ENCODE measurements at places on chromosomes 3 and 15.

- no peak for DNase-seq
These were observed 52.3 kb upstream of the BNIP2 start for GRCh38 chr15:59741274-59741906.

- DNase-seq = no peak
These were observed 23.0 kb downstream of the PLSCR1 start for GRCh38 chr3:146521394-146521793.

DNA sequence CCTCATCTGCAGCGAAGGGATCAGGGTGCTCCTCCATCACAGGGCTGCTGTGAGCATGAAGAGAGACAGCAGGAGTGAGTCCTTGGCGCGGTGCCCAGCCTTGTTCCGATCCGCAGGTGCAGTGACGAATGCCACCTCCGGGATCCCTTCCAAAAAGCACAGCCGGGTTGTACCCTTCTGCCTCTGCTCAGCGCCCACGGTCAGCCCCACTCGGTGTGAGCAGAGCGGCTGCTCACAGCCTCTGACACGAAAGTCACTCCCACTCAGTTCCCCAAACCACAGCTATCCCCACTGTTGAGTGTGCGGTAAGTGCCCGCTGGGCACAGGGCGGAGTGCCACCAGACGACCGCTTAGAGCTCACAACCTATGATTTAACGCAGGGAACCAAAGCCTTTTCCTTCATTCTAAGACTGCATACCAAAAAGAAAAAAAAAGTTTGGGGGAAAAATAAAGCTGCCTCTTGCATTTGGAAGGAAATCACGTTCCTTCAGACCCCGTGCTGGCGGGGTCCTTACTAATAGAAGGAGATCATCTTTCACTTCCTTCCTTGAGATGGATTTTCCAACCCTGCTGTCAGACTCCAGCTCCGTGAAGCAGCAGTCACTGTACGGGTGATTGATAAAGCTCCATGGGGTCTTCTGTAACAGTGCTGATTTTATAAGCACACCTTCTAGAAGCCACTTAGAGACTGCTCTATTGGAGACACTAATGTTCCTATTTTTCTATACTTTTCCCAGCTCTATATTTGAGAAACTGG is 34.7 kb upstream of the TUBGCP5 start:
- DNase-seq = no peak

GRCh38 chr3:44914936-44915335 is 40.5 kb downstream of the TGM4 start:
- DNase-seq = no peak

- no peak for DNase-seq
These were observed 102.3 kb downstream of the FAM174B start for GRCh38 chr15:92553317-92553716.

- no peak for DNase-seq
These were observed 85.9 kb downstream of the AQR start for GRCh38 chr15:34883633-34884032.

DNA sequence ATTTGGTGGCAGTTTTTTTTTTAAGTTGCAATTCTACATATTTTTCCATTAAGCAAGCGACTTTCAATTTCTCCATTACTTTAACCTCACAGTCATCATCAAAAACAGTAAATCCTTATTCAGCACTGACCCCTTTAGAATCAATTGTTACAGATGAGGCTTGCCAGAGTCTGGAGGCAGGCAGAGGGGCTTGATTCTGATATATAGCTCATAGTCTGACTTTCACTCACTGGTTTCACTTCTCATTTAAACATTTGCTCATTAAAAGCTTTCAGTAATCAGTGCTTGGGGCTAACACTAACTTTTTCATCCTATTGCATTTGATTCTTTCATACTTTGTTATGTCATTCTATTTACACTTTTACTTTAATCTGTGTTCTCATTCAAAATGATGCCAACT is 88.4 kb downstream of the PYDC2 start:
- no peak for DNase-seq

- no peak for DNase-seq
These were observed 543.1 kb downstream of the TUSC7 start for GRCh38 chr3:117252651-117253050.

DNA sequence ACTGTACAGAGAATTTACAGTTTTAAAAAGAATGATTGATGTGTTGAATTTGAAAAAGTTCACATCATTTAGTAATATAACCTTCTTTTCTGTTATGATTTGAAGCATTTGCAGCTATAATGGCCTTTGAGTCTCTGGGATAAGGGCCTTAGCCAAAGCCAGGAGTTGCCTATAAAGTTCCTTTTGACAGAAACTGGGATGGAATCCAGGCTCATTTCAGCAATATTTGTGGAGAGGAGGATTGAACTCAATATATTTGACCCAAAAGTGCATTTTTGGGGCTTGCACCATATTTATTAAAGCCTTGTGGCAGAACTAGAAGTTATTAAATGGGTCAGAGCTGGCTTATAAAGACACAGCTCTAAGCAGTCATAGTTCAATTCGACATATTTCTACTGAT is 348.7 kb upstream of the EPHA3 start:
- DNase-seq = no peak

GRCh38 chr3:39809995-39810595 is 686 bp downstream of the MYRIP start:
- DNase-seq = no peak

DNA sequence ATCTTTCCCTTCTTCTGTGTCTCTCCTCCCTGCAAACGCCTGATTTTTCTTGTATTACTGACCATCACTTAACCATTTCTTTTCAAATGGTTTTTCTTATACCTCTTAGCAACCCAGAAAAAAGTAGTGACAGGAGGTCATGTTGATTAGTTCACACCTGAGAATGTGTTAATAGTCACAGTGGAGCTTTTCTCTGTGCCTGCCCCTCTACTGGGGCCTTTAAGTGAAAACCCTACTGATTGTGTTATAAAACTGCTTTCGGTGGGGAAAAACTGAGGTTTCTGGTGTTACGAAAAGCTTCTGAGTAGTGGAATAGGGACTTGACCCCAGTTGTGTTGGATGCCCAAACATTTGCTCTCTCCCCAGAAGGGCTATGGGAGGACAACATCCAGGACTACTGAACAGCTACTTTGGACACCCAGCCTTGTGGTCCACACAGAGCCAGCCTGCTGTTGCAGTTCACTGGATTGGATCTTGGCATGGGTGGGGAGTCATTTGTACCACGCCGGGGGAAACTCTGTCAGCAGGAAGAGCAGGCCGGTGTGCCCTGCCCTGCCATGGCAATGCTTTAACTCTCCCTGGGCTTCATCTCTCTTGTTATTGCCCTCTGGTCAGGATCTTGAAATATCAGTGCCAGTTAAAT is 10.3 kb downstream of the GPR87 start:
- DNase-seq = no peak

DNA sequence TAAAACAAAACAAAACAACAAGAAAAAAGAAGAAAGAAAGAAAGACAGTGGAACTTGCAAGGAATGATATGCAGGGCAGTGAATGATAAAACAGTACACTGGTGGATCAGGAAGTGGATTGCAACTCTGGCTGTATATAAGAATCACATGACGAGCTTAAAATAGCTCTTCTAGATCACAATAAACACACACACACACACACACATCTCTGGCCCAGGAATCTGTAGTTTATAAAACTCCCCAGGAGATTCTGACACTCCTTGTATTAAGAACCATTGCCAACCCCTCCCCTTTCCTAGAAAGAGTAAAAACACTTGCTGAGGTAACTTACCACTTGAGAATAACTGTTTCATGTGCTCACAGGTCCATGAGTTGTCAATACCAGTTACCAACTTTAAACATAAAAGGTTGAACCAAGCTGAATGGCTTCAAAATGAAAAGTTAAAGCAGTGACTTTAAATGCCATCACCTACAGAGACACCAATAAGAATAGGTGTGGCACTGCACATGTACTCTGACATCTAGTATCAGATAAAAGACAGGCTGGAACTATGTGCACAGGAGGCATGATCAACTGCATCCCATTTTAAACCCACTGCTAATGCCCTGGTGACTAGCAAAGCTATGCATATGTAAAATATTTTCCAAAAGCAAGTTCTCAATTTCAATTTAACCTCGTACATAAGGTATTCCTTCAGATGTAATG is 3.9 kb downstream of the CPOX start:
- no peak for DNase-seq

GRCh38 chr3:183958226-183958625 is 59.5 kb downstream of the ABCC5 start:
- no peak for DNase-seq

DNA sequence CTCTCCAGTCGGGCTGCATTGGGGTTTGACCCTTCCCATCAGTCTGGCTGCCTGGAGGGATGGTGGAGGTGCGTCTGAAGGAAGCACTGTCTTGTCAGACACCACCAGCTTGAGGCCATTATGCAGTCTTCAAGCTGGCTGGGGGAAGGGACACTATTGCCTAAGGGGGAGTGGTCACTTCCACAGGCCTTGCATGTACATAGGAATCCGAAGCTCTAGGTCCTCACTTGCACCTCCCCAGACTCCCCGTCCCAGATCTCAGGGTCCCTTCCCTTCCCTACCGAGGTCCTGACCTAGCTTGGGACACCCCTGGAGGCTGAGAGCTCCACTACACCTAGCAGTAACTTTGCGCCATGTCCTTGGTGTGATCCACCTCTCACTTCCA is 48.6 kb upstream of the KLF13 start:
- no peak for DNase-seq

DNA sequence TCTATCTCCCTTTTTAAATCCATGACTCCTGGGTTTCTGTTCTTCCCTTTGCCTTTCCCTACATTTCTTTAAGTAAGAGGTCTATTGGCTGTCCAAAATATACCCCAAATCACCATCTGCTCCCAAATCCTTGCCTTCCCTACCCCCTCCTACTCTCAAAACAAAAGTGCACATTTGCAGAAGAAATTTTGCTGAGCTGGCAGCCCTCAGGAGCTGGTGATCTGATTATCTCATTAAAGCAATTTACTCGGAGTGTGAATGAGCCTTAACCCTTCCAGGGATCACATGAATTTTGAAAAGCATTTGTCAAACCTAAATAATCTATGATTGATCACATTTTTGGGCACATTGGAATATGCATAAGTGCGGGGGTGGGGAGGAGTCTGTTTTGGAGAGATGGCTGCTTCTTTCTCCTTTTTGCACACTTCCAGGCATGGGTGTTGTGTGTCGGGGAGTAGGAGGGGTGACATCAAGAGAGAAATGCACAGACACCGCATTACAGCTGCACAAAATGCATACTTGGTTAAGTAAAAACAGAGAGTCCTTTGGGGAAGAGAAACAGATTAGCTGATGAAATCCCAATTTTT is 892.6 kb downstream of the TUSC7 start:
- no peak for DNase-seq

GRCh38 chr15:68691705-68692104 is 112.9 kb downstream of the CORO2B start:
- no peak for DNase-seq

- DNase-seq = no peak
These were observed 63.3 kb upstream of the MITF start for GRCh38 chr3:69675786-69676530.

DNA sequence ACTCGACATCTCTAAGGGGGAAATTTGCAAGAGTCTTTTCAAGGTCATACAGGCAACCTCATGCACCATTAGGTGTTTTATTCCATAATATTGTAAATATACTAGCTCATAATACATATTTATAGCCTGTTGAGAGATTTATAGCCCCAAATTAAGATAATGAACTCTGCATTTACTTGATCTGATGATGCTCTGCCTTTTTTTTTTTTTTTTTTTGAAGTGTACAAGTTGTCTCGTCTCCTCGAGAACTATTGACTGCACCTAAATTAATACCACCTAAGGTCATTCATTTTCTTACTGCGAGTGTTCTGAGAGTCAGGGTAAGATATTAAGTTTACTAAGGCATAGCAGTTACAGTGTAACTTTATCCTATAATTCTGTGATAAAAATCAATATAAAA is 6.1 kb downstream of the CHRNA5 start:
- DNase-seq = no peak

- no peak for DNase-seq
These were observed 75.9 kb downstream of the GABRG3 start for GRCh38 chr15:27046880-27047279.
